Esophagus squamous epithelium (tissue), 5 donors: ENCODE measurements at places on chromosomes 13 and 19.

DNA sequence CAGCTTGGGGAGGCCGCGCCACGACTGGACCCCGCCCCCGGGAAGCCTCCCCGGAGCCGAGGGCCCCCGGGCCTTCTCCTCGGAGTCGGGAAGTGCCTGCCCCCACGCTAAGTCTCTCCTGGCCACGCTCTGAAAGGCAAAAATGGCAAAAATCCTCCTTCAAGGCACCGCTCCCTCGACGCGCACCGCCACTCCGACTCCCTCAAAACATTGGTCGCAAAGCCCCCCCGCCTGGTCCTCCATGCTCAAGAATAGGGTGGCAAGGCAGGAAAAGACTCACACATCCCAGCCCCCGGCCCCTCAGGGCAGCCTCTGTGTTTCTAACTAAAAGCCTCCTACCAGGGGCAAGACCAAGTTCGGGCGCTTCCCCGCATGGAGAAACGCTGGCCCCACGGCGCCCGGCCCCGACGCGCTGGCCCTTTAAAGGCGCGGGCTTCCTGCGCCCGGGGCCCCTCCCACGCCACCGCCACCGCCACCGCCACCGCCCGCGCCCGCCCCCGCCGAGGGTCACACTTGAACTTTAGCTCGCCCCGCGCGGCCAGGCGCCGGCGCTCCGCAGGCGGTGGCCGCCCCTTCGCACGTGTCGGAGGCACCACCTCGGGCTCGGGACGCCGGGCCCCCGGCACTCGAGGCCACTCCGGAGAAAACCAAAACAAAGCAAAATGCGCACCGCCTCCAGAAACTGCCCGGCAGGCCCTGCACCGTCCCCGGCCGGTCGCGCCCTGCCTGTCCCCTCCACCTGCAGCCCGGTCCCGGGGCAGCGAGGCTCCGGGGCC, 1.9 kb downstream of the FOXO1 start:
- no peak for DNase-seq

DNA sequence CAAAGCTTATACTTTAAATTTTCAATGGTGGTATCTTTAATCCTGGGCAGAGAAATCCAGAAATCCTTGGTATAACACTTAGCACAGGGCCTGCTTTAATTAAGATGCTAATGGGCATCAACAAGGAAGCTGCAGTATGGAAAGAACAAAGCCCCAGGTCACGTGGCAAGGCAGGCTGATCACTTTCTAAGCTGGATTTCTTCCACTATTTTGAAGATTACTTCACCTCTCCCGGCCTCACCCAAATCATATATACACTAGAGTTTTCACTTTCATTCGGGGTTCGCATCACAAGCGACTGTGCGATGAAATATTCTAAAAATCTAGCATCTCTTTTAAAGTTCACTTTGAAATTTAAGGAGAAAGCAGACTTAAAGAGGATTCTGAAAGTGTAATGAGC, 71.8 kb downstream of the STARD13 start:
- DNase-seq = no peak

GRCh38 chr19:34504809-34505291, 23.3 kb downstream of the WTIP start:
- no peak for DNase-seq

- DNase-seq = no peak
Observed at GRCh38 chr19:52716522-52716921, 18.3 kb downstream of the ZNF611 start.

DNA sequence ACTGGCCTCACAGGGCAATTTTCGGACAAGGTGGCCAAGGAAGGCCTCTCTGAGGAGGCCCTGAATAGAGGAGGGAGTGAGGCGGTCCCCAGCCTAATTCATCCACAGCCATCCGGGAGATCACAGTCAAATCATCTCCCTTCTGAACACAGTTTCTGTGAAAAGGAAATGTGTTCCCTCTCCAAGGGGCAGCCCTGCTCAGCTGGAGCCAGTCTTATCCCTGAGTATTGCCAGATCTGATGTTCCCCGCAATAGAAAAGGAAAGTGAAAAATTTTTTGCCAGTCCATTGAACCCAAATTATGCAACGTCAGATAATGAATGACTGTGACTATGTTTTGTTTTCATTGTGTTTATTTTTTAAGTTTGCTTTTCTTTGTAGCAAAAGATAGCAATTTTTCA, 125.9 kb downstream of the SIPA1L3 start:
- no peak for DNase-seq

- DNase-seq = no peak
Observed at GRCh38 chr13:80469853-80470381, 129.0 kb upstream of the SPRY2 start.
